ENCODE measurements at places on chromosomes 2 and 18.

GRCh38 chr2:235728800-235729556, 235.1 kb downstream of the AGAP1 start:
- peak; percentile 88 for DNase-seq

DNA sequence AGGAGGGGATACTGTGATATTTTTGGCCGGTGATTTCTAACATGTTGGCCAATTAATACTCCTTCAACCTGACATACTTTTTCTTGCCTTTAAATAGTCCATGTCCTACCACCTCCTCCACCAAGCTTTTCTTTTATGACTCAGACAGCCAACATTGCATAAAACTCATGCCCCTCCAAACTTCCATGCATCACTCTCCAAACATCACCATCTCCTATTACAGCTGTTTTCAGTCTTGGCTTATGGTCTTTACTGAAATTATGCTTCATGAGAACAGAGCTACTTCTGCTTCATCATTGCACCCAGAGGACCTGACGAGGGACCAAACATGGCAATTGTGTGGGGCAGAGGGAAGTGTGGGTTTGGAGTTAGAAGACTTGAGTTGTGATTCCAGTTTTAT, 305.4 kb downstream of the LPIN1 start:
- DNase-seq, result no peak

GRCh38 chr2:183579686-183580085, 455.4 kb downstream of the NUP35 start:
- DNase-seq, result no peak

DNA sequence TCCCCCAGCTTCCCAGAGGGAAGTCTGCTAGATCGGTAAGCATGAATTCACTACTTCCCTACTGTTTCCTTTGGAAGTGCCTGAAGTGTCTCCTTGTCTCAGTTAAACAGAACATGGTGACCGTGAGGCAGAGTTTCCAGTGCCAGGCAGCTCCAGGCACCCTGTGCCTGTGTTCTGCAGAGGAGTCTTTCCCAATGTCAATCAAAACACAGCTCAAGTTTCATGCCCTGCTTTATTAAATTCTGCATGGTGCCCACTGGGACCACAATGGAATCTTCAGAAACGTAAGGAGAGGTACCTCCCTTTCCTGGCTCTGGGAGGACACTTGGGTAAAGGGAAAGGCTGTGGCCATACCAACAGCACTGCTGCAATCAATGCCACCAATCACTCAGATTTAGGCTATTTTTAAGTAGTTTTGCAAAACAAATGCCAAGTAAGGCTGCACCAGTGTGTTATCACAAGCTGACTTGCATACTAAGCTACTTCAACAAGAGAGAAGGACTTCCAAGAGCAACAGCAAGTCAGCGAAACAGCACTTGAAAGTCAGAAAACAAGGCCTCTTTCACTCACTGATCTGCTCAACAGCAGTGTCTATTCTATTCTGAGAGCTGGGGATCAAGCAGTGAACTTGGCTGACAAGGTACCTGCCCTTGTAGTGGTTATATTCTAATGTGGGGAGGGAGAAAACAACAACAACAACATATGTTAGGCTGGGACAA, 14.9 kb downstream of the LPIN2 start:
- DNase-seq, result no peak

DNA sequence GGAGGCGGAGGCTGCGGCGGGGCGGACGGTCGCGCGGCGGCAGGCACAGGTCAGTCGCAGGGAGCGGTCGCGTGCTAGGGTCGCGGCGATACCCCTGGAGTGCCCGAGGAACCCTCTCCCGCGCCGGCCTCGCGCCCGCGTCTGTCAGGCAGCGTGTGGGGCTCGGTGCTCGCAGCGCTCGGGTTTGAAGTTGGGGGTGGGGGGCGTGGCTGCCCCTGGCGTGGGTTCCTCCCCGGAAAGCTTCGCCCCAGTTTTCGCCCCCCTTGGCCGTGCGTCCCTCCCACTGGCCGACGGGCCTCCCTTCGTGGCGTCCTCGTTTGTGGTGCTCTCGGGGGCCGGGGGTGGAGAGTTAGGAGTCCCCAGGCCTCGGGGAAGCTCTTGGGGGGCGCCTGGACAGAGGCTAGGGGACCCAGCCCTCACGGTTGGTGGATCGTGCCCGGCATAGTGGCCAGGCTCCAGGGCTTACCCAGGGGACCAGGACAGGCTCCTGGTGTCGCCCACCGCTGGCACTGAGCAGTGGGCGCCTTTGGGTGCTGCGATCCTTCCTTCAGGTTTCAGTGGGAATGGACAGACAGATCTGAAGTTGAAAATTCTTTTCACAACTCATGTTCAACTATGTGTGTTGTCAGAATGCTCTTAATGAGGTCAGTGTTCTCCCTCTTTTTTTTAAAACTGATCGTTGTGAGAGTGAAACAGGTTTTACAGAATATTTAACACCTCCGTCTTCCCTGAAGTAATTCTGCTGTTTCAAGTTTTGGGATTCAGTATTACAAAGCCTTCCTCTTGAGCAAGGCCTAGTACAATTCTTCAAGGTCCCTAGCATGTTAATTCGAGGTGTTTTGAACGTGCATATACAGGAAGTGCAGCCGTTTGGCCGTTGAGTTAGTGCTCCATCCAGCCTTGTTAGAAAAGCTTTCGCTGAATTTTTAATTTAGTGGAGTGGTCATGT, 604 bp downstream of the RALBP1 start:
- DNase-seq, result no peak

- DNase-seq, result peak; percentile 48
Observed at GRCh38 chr2:196925768-196926561, 542 bp downstream of the PGAP1 start.

DNA sequence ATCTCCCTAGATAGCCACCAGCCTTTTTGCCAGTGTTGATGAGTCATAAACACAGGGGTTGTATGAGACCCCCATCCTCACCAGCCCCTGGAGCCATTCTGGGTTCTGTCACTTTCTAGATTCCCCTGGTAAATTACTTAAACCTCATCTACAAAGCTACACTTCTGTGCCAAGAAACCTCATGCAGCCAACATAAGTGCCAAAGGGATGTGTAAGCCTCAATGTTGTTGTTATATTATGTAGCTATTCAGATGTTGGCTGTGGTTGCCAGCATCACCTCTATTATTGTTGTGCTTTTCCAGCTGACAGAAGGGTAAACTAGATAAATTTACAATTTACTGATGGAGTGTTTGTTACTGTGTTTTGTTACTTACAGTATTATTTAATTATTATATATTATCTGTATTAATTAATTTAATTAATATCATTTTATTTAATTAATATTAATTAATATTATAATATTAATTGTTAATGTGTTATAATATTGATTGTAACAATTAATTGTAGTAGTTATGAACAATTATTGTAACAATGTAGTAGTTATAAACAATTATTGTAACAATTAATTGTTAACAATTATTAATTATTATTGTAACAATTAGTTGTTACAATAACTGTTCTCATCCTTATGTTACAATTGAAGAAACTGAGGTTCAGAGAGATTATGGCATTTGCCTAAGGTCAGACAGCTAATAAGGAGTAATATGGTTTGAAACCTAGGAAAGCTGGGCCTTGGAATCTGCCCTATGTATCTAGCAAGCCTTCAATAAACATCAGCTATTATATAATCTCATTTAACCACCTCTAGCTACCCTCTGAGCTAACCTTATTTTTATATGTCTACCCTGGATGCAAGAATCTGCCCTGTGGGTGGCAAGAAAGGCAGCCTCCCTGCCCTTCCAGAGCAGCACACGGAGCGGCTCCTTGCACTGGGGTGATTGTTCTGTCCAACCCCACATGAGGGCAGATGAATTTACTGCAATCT, 36.1 kb downstream of the PSTPIP2 start:
- no peak for DNase-seq

GRCh38 chr2:142980246-142981068, 103.0 kb downstream of the KYNU start:
- DNase-seq, result no peak

Measured in Right ventricle myocardium superior (tissue), 1 donor.